ENCODE measurements at places on chromosomes 6 and 20.

DNA sequence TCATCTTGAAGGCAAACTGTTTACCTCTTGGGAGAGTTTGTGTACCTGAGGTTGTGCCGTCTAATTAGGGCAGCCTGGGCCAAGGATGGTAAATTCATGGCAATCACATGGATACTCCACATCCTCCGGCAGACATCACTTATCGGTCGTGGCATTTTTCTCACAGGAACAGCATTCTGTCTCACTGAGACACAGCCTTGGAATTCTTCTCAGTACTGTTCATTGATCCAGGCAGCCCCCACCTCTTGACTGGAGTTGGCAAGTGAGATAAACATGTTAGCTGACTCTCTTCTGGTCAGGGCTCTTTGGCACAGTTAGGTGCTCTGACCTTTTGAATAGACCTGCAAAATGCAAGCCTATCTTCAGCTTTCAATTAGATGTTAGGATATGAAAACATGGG, 511.4 kb upstream of the FLRT3 start:
- no peak for DNase-seq

- peak; percentile 38 for DNase-seq
These were observed 53.6 kb upstream of the FRMD1 start for GRCh38 chr6:168132531-168133167.

GRCh38 chr6:43019152-43019551, 2.3 kb upstream of the RRP36 start:
- DNase-seq: no peak

- no peak for DNase-seq
These were observed 57.6 kb upstream of the MAN1A1 start for GRCh38 chr6:119407156-119407555.

DNA sequence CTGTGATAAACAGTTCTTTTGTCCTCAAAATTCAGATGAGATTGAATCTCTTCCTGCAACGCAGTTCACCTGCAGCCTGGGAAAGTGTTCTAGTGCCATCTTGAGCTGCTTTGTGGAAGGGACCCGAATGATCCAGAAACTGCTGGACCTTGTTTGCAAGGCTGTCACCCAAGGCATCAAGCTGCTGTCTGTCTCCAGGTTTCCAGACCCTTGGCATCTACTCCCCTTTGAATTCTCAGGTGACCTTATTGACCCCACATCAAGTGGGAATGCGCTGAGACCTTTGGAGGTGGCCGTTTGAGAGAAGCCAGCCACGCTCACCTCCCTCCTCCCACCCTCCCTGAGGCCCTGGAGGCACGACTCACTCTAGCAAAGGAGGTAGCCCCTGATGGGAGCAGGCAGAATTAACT, 112.5 kb downstream of the EDN3 start:
- no peak for DNase-seq

DNA sequence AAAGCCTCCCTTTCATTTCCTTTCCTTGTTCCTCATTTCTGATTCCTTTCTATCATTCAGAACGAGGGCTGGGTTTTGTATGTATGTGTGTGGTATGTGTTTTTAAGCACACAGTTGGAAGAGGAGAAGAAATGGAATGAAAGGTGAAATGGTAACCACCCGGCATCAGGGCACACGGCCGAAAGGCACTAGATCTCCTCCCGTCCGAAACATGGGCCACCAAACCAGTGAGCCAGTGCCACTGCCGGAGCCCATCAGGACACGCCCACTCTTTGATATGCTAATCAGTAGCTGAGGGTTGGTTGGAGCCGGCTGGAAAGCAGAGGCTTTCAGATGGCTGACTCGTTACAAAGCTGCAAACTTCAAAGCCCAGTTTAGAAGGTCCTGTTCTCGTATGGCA, 228.6 kb upstream of the JARID2 start:
- DNase-seq: peak; percentile 38

GRCh38 chr6:113586413-113587077, 270.6 kb upstream of the MARCKS start:
- no peak for DNase-seq

- DNase-seq: peak; percentile 12
These were observed 38.7 kb upstream of the ZBP1 start for GRCh38 chr20:57658833-57659516.

All from upper lobe of left lung (tissue), 6 donors.